Stimulated activated CD8-positive, alpha-beta memory T cell treated with anti-CD3 and anti-CD28 coated beads, Interleukin-15, amount 100 ng/mL, for 48 hours (primary cell): ENCODE measurements at places on chromosomes 16 and 17.

- no peak for DNase-seq
Observed at GRCh38 chr16:67177743-67178699, 5.7 kb downstream of the MATCAP1 start.

- DNase-seq: no peak
Observed at GRCh38 chr17:46847204-46848191, 3.9 kb upstream of the WNT9B start.

DNA sequence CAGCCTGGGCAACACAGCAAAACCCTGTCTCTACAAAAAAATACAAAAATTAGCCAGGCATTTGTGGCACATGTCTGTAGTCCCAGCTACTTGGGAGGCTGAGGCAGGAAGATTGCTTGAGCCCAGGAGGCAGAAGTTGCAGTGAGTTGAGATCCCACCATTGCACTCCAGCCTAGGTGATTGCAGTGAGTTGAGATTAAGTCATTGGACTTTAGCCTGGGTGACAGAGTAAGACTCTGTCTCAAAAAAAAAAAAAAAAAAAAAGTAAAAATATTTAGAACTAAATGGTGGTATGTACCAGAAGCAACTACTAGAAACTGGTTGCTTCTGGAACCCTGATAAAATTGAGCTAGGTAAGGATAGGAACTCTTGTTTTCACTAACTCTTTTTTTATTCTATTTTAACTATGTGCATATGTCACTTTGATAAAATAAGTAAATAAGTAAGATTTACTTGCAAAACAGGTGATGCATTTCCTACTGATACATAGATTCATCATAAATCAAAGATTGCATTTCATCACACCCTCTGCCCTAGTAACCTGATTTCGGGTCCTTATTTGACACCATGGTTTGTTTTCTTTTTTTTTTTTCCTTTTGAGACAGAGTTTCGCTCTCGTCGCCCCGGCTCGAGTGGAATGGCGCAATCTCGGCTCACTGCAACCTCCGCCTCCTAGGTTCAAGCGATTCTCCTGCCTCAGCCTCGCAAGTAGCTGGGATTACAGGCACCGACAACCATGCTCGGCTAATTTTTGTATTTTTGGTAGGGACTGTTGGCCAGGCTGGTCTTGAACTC lies 66.0 kb downstream of the USP32 start:
- no peak for DNase-seq

DNA sequence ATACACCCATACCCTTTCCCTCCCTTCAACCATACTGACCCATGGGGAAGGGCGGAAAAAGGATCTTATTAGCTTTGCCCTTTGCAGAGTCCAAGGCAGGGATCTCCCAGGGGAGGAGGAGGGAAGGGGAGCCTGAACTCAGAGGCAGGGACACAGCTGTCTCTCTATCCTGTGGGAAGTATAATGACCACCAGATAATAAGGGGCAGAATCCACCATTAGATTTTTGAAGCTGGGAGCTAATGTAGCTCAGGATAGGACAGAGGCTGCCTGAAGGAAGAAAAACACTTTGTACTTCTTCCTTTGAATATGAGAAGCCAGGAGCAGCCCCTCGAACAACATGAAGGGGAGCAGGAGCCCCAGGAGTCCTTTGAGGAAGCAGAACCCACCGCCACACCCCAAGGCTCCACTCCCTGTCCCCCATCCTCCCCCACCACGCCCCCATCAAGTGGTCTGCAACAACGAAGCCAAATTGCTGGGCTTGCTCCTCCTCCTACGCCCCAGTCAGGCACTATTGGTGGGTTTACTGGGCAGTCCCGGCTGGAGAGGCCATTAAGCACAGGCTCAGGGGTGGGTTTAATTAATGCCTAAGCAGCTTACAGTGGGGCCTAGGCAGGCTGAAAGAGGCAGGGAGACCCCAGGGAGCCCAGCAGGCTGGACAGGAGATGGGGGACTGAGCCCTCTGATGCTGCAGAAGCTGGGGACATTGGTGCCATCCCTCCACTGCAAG lies 5.3 kb downstream of the MPP2 start:
- no peak for DNase-seq

GRCh38 chr16:83098536-83098935 lies 471.8 kb downstream of the CDH13 start:
- DNase-seq: no peak

DNA sequence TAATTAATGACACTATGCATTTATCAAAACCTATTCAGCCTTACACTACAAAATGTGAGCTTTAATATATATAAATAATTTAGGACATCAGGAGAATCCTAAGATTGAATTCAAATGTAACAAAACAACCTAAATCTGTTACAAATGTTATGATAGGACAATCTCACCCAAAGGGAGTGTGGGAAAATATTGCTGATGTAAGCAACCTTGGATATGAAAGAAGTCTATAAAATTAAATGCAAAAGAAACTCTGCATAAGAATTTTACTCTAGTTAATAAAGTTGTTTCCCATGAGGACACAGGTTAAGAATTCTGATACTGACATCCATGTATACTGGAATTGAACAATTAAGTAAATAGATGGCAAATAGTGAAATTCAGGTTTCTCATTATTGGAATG lies 424.5 kb upstream of the MON1B start:
- no peak for DNase-seq

GRCh38 chr17:63151941-63152523 lies 186.0 kb downstream of the TANC2 start:
- no peak for DNase-seq

GRCh38 chr16:30353438-30354129 lies 1.5 kb downstream of the CD2BP2 start:
- no peak for DNase-seq

DNA sequence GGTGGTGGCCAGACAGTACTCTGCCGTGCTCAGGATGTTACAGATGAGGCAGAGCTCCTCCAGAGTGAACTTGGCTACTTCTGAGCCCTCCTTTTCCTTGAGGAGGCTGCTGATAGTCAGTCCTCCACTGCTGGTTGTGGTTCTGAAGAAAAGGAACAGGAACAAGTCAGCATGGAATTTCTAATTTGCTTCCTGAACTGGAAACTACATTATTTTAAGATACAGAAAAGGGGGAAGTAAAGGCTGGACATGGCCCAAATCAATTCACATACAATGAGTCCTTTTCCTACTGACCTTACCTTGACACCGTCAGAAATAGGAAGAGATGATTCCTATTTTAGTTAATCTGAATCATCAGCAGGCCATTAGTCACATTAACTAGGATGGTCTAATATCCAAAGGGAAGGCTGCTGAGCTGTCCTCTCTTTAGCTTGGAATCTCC lies 154.2 kb downstream of the VPS53 start:
- no peak for DNase-seq

DNA sequence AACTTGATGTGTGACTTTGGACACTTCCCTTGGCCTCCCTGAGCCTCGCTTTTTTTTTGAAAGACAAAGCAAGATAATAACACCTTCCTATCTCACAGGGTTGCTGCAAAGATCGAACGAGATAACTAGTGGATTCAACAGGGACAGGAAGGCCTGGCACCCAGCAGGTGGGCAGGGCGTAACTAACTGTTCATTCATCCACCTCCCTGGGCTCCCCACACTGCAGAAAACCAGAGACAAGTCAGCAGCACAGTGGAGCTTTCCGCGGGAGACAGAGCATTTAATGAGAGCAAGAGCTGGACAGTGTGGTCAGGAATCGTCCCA lies 28.7 kb downstream of the SLC13A5 start:
- no peak for DNase-seq

DNA sequence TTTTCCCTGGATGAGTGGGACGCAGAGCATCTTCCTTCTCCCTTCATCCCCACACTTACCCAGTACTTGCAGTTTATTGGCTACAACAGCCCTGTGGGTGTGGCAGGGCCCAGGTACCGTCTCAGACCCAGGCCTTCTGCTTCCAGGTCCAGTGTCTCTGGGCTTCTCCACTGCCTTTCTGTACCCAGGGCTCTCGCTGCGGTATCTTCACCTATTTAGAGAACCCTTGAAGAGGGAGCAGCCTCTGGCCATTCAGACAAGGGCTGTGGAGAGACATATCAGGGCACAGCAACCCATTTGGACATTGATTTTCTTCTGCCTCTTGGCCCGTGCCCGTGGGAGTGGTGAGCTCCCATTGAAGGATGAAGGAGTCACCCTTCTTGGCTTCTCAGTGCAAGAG lies 17.3 kb downstream of the TBX4 start:
- no peak for DNase-seq

GRCh38 chr17:76578376-76578775 lies 7.3 kb downstream of the ST6GALNAC2 start:
- no peak for DNase-seq

- no peak for DNase-seq
Observed at GRCh38 chr17:72164158-72164739, 43.4 kb downstream of the SOX9 start.

- DNase-seq: no peak
Observed at GRCh38 chr16:4081047-4081446, 35.2 kb downstream of the ADCY9 start.

GRCh38 chr17:74679374-74679773 lies 33.3 kb downstream of the CD300LF start:
- DNase-seq: no peak

DNA sequence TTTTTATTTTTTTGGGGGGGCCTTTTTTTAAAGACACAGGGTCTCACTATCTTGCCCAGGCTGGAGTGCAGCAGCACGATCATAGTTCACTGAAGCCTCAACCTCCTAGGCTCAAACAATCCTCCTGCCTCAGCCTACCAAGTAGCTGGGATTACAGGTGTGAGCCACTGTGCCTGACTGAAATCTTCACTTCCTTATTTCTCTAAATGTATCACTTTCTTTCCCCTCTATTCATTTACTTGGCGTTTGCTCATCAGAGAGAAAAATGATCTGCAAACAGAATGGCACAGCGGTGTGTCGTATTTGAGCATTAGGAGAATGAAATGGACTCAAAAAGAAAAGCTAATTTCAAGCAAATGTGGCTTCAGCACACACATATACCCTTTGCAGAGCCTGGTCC lies 44.3 kb upstream of the CDH5 start:
- no peak for DNase-seq

GRCh38 chr16:23964136-23964535 lies 128.4 kb downstream of the PRKCB start:
- DNase-seq: no peak

DNA sequence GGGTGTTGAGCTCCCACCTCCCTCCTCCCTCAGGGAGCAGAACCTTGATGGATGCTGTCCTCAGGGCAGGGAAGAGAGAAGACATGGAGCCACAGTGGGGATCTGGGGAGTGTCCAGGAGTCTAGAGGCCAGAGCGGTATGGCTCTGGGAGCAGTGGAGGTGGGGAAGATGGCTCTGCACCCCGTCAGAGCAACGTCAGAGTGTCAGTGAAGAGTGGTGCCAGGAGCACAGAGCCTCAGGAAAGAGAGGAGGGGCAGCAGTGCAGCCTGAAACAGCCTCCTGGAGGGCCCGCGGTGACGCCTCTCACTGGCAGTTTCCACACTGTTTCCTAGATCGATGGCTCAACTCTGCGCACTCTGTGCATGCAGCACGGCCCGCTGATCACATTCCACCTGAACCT lies 23.2 kb upstream of the SLC5A11 start:
- DNase-seq: no peak

DNA sequence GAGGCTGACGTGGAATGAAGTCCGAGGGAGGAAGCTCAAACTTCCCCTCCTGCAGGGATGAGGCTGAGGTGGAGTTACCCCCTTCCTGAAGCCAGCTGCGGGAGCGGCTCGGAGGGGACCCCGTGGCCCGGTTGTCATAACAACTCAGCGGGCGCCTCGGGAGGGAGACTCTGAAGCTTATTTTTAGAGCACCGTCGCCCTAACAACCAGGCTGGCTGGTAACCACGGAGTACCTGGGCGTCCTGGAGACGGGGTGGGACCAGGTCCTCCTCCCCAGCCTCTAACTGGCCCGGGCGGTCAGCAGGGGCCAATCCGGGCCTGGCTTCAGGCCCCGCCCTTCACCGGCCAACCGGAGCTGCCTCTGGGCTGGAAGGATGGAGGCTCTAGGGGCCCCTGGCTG lies 27.7 kb downstream of the NECAB2 start:
- no peak for DNase-seq

DNA sequence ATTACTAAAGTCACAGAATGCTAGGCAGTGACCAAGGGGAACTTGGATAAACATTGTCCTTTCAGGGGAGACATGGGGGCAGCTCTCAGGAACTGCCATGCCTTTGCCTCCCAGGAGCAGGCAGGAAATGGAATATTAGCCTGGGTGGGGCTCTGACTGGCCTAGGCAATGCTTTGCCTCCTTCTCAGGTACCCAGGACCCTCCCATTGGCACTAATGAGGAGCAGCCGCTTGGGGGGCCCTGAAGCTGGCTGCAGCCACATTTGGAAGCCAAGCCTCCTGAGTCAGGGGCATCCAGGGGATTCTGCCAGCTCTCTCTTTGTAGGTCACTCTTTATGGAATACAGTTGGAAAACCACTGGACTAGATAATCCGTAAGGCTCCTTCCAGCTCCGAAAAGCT lies 5.5 kb downstream of the CPSF4L start:
- no peak for DNase-seq

DNA sequence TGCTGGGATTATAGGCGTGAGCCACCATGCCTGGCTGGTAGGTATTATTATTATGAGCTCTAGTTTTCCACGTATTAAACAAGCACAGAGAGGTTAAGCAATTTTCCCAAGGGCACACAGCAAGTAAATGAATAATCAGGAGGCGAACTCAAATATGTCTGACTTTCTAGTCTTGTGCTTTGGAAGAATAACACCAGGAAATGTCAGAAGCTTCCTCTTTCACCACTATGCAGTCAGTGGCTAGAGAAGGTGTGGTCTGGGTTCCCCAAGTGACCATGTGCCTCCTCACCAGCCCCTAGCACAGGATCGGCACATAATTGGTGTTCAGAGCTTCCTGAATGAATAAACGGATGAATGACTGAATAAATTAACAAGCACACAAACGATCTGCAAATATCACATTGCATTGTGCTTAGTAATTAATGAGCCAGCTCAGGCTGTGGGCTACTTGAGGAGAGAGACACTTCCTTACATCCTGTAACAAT lies 21.6 kb upstream of the SCNN1B start:
- DNase-seq: no peak

- no peak for DNase-seq
Observed at GRCh38 chr17:33709881-33710280, 416.8 kb upstream of the ASIC2 start.

DNA sequence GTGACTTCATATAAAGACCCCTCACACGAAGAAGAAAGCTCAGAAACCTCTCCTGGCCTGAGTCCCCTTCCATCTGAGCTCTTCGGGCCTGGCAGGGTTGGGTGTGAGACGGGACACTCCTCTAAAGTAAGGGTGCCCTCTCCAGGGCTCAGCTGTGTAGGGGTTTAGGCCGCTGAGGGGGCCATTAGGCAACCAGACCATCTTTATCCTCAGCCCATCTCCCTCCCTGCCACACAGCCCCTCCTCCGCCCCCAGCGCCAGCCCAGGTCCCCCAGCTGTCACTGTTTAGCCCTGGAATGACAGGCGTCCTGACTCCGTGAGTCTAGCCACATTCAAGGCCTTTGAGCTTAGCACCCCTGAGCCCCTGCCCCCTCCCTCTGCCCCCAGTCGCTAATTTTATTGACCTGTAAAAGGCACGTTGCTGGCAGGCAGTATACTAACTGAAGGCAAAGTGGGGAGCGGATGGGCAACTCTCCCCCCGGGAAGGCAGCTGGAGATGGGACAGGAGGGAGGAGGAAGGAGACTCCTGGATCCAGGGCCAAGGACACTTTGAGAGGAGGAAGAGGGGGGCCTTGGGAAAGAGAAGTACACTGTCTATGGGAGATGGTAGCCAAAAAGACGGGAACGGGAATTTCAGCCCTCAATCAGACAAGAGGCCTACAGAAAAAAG lies 592 bp upstream of the ZNF385C start:
- DNase-seq: no peak
